Heart left ventricle (tissue), 16 donors: ENCODE measurements at places on chromosomes 2 and 18.

DNA sequence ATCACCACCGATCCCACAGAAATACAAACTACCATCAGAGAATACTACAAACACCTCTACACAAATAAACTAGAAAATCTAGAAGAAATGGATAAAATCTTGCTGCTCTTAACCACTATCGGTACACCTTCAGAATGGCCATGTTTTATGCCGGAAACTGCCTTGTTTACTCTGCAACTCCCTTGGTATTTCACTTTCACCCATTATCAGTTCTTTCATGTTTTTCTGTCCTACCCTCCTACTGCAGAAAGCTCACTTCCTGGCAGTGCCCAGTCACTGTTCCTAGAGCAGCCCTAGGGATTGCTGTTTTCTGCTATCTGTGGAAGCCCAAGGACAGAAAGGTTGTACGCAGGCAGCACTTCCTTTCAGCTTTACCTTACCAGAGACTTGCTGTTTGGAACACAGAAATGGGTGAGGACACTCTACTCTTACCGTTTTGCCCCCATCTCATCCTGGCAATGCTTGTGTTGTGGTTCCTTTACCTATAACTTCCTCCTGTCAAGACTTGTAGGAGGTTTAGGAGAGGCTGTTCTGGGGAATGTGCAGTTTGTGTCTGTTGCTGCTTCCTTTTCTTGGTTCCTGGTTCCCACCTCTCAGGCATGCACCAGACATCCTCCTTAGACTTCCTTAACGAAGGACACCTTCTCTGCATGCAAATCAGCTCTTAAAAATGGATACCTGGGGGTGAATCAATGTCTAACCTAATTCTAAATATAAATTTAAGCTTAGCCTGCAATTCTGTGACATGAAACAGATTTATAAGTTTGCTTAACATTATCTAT lies 394.4 kb downstream of the SPAG16 start:
- DNase-seq = no peak

GRCh38 chr2:58609326-58609725 lies 368.2 kb upstream of the FANCL start:
- DNase-seq = no peak

GRCh38 chr2:28606986-28607441 lies 111.2 kb downstream of the PLB1 start:
- no peak for DNase-seq

- no peak for DNase-seq
These were observed 840.1 kb upstream of the ID2 start for GRCh38 chr2:7841751-7842150.
